ENCODE measurements at places on chromosomes 1 and 21.

DNA sequence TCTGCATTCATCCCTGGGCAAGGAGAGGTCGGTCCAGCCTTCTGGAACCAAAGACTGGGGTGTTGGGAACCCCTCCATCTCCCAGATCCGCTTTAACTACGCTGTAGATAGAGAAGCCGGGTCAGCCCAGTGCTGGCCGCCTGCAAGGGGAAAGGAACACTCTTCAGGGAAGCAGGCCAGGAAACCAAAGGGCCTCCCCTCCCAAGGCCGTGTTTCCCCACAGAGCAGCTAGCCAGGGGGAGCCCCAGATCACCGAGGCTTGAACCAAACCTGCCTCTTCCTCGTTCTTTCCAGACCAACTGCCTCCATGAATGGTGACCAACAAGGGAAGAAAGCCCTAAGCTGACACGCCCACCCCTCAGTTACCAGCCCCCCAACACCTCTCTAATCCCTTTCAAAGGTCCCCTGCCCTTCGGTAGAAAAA, 1.2 kb upstream of the CHD5 start:
- no peak for DNase-seq

DNA sequence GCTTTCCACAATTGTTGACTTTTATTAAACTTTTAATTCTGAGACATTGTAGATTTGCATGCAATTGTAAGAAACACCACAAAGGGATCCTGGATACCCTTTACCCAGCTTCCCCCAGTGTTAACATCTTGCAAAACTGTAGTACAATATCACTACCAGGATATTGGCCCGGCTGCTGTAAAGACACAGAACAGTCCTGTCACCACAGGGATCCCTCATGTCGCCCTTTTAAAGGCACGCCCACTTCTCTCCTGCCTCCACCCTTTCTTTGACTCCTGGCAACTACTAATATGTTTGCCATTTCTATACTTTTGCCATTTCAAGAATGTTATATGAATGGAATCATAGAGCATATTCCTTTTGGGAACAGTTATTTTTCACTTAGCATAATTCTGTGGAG, 37.0 kb downstream of the NAV1 start:
- no peak for DNase-seq

- DNase-seq = no peak
Observed at GRCh38 chr1:169601096-169601881, 15.0 kb upstream of the F5 start.

DNA sequence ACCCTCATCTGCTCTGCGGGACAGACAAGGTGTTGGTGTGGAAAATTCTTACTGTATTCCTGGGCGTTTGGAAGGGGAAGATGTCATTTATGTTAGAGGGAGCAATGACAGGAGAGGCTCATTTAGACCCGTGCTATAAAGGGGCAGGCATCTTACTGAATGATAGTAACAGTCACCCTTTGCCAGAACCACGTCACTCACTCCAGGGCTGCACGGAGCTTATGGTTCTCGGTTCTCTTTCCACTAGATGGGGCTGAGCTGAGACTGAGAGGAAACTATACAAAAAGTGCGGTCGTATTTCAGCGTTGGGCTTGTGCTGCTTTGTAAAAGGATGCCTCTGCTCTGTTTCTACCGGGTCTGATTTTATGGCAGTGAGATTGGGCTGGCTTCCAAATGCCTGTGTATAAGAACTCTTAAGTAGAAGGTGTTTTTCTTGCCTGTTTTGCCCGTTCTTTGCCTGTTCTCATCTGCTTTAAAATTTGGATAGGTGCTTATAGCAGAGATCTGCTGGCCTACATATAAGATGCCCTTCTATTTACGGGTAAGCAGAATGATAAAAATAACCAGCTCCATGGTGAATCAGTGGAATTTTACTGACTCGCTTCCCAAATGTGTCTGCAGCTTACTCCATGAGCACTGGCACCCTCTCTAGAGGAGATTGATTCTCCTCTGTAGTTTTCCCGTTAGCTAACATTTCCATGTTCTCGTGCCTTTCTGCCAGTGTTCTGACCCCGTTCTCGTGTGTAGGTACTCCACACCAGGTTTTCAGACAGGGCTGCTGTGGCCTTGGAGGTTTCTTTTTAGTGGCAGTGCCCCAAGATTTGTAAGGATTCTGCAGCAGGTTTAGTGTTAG, 55.9 kb downstream of the MRPS6 start:
- peak; percentile 17 for DNase-seq

DNA sequence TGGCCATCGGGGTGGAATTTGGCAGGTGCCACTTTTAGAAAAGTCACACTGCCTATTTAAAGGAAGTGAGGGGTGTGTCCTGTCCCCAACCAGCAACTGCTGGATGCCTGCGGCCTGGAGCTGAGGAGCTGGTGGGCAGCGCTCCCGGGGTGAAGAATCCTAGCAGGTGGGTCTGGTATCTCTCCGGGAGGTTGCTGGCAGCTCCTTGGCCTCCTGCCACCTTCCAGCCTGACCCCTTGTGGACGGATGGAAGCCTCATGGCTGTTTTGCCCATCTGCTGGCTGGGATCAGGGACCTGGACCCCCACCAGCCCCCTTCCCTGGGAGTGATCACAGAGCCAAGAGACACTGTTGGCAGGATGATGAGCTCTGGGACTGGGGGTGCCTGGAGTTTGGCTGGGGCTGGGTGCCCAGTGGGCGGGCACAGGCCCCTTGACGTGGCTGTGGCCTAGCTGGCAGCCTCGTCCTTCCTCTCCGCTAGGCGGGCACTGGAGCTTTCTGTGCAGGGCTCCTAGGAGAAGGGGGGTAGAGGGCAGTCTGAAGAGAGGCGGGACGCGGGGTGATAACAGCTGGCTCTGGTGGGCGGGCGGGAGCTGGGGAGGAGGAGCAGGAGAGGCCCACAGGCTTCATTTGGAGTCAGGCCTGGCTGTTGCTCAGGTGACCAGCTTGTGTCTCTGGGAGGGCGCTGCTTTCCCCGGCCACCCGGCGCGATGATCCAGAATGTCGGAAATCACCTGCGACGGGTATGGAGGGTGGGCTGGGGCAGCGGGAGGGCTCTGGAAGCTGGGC, at the start of gene ACOT11:
ACOT11 (plus strand) TSS at position 628 of the 788 bp plus-strand sequence; CDS start at position 710, 82 bp downstream.
- DNase-seq = no peak

GRCh38 chr1:94737124-94737998, 82.8 kb upstream of the SLC44A3 start:
- DNase-seq = no peak

DNA sequence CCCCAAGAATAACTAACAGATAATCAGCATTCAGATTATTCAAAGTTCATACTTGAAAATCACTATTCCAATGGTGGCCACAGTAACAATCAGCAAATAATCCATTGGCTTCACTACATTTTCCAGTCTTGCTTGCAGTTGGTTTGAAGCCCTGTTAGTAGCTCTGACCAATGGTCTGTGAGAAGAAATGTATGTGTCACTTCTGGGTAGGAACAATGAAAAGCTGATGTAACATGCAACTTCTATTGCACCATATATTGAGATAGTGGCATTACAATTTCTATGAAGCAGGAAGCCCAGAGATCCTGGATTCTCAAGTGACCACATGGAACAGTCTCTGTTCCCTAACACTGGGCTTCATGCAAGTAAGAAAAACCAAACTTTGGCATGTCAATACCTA, 250.9 kb upstream of the DAB1 start:
- no peak for DNase-seq

DNA sequence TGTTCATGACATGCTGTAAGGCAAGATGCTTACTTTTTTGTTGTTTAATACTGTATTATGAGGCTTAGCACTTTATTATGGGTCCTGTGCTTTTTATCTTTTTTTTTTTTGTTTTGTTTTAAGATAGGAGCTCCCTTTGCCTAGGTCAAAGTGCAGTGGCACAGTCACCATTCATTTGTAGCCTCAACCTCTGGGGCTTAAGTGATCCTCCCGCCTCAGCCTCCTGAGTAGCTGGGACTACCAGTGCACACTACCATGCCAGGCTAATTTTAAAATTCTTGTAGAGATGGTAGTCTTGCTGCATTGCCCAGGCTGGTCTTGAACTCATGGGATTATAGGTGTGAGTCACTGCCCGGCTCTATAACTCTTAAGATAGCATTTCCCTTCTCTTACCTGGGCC, 4.6 kb downstream of the UBAP2L start:
- DNase-seq = no peak
